T-helper 2 cell (primary cell): ENCODE measurements at places on chromosomes 5 and 9.

DNA sequence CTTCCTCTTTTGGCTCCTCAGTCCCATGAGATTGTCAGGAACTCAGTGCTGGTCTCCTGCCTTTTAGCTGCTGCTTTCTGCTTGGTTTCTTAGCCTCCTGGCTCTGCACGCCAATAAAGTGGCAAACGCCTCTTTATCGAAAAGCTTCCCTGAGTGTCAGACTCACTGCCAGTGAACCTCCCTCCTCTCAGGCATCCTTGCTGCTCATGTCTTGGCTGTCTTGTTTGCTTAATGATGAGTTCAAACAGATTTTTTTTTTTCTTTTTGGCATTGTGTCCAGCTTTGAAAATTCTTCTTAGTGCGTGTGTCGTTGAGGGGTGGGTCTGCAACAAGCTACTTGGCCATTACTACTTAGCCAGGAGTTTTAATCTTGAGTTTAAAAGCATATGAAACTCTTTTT, 14.9 kb downstream of the RASGRF2 start:
- no peak for DNase-seq

GRCh38 chr5:96236051-96236450, 197.0 kb downstream of the PCSK1 start:
- no peak for DNase-seq

- DNase-seq: no peak
Observed at GRCh38 chr5:2536632-2537377, 214.7 kb downstream of the IRX2 start.

DNA sequence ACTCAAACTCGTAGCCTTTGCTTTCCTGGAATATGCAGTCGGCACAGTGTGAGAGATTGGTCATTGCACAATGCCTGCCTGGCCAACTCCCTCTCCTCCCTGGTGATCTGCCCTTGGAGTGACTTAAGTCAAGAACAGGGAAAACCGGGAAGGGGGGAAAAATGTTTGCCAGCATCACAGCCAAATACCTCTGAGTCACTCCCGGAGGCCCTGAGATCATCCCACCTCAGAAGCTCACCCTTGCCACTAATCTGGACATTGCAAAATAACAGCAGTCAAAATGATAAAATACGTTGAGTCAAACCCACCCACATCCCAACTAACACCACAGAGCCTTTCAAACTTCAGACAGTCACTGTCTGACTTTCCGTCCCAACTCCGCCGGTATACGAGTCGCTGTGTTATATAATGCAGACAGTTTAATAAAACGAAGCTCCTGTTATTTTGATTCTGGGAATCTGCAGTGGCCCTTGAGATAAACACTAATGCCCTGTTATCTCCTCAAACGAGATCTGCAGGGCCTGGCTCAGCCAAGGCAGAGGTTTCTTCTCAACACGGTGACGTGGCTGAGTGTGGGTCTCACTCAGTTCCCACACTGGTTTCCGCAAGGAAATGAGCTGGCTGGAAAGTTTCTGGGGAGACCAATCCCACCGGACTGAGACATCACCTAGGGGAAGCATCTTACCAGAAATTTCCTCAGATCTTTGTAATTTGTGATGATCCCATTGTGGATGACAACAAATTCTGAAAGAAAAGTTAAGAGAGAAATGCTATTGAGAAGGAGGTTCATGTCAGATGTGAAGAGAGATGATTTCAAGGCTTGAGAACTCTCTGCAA, 22.1 kb downstream of the GFPT2 start:
- DNase-seq: no peak

GRCh38 chr5:56692359-56693219, 122.8 kb upstream of the MAP3K1 start:
- no peak for DNase-seq

DNA sequence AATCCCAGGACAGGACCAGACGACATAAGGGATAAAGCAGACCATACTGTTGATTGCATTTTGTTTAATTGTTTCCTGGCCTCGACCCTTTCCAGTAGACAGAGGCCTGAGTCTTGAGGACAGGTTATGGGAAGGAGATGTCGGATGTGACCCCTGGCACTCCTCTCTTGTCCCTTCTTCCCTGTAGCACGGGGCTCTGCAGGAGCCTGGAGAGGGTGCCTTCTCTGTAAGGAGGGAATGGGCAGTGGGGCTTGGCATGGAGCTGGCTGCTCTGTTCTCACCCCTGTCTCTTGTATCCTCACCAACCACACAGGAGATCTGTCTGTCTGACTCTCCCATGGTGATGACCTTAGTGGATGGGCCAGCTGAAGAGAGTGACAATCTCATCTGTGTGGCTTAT, 40.1 kb upstream of the SLC2A8 start:
- no peak for DNase-seq

DNA sequence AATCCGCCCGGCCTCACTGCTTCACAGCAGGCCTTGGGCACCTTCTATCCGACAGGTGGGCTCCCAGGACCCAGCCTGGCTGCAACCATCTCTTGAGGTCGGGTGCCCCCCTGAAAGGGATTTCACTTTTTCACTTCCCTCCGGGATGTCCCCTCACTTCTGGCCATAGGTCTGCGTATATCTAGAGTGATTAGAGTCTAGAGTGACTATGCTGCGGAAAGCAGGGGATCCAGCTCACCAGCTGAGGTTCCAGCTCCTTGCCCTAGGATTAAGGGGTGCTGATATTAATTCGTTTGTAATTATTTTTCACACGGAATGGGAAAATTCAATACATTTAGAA, 3.1 kb downstream of the DMRT2 start:
- no peak for DNase-seq

- DNase-seq: no peak
Observed at GRCh38 chr9:122444041-122444733, 33.5 kb downstream of the OR1J1 start.

GRCh38 chr9:22035591-22036011, 26.5 kb upstream of the CDKN2B start:
- DNase-seq: no peak

DNA sequence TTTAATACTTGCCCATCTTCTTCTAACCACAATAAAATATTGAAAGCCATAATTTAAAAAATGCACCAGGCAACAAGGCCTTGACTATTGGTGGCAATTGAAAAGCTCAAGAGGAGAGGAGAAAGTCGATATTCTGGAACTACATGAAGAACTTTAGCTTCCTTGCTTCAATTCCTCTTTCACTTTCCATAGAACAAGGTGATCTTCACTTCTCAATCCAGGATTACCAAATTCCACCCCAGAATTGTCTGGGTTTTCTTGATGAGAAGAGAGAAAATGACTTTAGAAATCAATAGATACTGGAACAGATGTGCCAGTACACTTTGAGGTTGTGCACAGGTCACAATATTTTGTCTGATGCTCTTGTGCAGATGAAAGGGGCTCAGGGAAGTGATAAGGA, 52.2 kb downstream of the PTCD2 start:
- no peak for DNase-seq

- no peak for DNase-seq
Observed at GRCh38 chr9:23322392-23322791, 503.6 kb downstream of the ELAVL2 start.

- DNase-seq: no peak
Observed at GRCh38 chr5:3143382-3143781, 391.9 kb upstream of the IRX2 start.

DNA sequence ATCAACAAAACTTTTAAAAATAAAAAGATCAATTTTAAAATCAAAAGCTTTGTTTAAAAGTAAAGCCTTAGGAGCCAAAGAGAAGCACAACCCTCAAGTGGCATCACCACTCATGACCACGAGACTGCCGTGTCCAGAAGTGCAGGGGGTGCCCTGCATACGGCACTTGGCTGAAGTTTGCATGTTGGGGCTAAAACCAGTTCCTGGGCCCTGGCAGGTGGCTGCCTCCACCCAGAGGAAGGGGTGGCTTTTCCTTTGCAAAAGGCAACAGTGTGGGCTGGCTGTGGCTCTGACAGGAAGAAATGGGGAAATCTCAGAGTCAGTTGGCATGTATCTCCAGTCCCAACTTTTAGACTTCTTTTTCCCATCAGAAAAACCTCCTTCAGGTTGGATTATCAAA, 15.3 kb downstream of the TRMO start:
- no peak for DNase-seq

DNA sequence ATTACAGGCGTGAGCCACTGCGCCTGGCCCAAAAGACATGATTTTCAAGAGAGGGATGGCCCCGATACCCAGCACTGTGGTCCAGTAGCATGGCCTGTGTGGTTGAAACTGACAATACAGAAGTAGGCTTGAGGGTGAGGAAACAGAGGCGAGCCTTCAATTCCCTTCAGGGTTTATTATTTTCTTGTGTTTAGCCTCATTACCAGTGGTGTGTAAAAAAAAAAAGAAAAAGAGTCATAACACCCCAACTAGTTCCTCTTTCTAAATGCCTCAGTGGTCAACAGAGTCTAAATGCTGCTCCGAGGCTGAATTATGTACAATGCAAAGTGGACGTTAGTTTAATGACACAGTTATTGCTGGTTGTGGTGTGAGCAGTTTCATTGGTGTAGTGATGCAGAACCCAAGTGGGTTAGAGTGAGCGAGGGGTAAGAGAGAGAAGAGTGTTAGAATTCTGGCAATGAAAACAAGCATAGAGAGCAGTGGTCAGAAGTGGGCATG, 58.8 kb downstream of the SNX30 start:
- no peak for DNase-seq

GRCh38 chr9:122297512-122297911, 32.8 kb downstream of the MRRF start:
- no peak for DNase-seq

- no peak for DNase-seq
Observed at GRCh38 chr9:4277531-4277991, 22.3 kb downstream of the GLIS3 start.

DNA sequence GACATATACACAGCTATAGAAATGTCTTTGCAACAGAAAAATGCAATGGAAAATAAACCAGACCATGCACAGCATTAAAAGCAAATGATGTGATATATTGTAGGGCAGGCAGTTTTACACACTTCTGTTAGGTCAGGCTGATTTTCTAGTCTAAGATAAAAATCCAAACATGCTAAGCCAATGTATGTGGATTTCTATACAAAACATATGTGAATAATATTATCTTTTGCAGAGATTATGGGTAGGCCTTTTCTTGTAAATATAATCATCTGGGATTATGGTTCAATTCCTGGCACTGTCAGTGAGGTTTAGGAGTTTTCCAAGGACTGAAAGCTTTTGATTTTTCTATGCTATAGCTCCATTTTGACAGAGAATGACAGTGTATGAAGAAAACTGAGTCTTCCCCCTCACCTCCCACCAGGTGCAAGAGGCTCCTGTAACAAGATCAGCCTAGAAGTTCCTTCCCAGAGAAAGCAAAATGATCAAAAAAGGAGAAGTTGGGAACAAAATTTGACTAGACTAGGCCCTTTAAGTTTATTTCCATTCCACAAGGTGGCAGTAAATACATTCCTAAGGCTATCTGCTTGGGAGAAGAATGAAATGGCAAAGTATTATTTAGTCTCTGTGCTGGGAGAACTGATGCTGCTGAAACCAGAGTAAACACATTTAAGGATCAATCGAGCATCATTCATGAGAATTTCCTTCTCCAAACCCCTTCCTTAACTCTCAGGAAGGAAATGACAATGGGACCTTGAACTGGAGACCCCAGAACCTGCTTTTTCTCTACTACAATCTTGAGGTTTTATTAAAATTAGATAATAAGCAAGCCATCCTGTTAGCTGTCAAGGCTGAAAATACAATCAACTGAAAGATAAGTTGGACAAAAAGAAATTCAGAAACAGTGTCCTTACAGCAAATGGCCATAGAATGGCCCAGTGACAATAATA, 133.0 kb upstream of the TUT7 start:
- peak; percentile 13 for DNase-seq

DNA sequence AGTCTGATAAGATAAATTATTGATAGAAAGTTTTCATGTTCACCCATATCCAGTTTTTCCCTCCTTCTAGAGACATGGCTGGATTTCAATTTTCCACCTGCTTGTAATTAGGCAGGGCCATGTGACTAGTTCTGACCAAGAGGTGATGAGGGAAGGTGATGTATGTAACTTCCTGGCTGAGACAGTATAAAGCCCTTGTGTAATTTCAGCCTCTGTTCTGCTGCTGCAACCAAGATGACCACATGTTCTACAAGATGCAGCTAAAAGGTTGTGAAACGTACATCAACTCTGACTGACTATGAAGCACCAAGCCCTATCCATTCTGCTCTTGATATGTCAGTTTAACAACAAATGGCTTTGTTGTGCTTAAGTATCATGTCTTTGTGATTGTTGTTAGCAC, 376.5 kb upstream of the DAB2 start:
- DNase-seq: no peak

DNA sequence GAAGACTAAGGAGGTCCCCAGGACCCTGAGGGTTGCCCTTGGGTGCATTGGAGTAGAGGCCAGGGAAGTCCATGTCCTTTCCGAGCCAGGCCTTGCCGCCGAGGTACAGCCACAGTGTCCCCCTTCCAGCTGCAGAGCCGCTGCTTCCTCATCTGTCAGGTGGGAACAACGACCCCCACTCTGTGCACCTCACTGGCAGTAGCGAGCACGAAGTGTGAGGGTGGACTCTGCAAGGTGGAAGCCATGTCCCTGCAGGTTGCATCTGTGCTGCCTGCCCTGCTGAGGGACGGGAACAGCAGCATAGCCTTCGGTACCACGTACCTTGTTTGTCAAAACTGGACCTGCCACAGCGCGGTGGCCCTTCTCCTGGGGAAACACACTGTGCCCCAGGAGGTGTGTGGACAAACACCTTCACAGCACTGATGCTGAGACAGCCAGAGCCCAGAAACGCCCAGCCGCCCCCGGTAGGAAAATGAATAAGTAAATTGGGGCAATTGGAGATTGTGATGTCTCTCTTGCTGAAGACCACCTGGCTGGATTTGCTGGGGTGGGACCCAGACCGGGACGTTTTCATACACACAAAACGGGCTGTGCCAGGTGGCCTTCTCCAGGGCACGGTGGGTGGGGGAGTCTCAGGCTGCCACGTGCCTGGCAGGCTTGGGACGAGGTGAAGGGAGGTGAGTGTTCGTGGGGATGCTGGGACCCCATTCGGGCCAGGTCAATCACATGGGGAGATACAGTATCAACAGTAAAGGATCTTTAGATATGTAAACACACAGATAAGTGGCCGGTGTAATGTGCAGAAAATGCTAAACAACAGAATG, 157.3 kb downstream of the RXRA start:
- no peak for DNase-seq

DNA sequence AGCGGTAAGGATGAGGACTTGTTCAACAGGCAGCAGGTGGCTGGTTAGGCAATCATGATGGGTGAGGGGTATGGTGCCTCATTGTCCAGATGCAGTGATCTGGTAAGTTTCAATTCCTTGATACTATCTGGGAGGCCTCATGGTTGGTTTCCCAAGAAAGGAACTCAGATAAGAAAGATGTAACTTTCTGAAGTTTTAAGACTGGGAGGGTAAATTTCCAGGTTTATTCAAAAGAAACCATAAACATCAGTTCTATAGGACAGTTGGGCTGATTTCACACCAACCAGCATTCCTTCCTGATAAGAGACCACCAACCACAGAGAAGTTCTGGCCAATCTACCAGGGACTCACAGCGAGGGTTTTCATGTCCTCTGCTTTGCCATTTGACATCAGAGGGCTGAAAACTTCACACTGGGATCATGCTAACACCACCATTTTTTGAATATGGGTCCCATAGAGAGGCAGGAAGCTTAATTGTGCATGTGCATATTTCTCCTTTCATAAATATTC, 773 bp upstream of the AGGF1 start:
- DNase-seq: no peak

- no peak for DNase-seq
Observed at GRCh38 chr5:170691657-170692056, 91.9 kb upstream of the GABRP start.

GRCh38 chr5:5581080-5581479, 158.6 kb downstream of the ICE1 start:
- DNase-seq: no peak

GRCh38 chr5:61802456-61802855, 470.4 kb downstream of the ZSWIM6 start:
- no peak for DNase-seq

- no peak for DNase-seq
Observed at GRCh38 chr9:70073193-70073592, 29.5 kb downstream of the MAMDC2 start.
